Stimulated activated naive CD8-positive, alpha-beta T cell treated with anti-CD3 and anti-CD28 coated beads, Interleukin-15, Interleukin-2, amounts not matched to agents 100 U/mL and 50 U/mL, for 24 hours (primary cell): ENCODE measurements at places on chromosomes 3 and 15.

- DNase-seq: no peak
These were observed 48.2 kb upstream of the TEX264 start for GRCh38 chr3:51622868-51623267.

DNA sequence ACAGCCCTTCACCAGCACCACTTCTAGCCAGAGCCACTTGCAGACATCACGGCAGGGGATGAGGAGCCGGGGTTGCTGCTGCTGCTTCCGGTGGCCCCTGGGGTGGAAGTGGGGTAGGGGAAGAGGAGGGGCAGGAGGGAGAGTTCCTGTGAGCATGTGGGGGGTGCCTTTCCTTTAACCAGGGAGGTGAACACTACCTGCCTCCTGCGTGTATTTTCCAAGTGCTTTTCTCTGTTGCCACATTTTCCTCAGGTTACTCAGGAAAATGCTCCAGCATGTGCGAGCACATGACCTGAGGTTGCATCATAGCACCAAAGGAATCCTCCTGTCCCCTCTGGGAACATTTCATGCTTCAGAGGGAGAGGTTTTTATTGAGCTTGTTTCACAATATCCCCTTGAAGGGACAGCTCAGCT is 12.2 kb upstream of the SACM1L start:
- DNase-seq: peak; percentile 57

GRCh38 chr15:52642386-52643361 is 36.5 kb downstream of the ATOSA start:
- no peak for DNase-seq

GRCh38 chr3:120636795-120637401 is 40.8 kb downstream of the NDUFB4 start:
- no peak for DNase-seq

DNA sequence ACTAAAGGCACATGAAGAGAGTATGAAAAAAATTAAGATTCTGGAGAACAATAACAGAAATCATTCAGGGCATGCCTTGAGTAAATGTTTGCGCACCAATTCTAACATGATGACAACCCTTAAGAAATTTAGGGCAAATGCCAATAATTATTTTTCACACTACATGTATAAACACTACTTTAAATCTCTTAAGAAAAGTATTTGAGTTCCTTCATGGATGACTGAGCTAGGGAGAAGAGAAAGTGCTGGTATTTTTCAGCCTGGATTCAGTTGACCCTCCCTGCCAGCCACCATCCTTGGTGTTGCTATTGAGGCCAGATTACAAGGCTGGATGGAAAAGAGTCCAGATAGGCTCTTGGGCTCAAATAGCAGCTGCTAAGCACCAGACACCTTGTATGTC is 8.0 kb upstream of the EID1 start:
- DNase-seq: no peak

GRCh38 chr3:50612970-50613846 is 1.6 kb upstream of the CISH start:
- peak; percentile 27 for DNase-seq

- peak; percentile 26 for DNase-seq
These were observed 24.1 kb upstream of the MRPL3 start for GRCh38 chr3:131526801-131527347.

- no peak for DNase-seq
These were observed 280.4 kb downstream of the ULK4 start for GRCh38 chr3:41681479-41681878.
